Central memory CD4-positive, alpha-beta T cell (primary cell): ENCODE measurements at places on chromosomes 6 and 20.
A peak's percentile ranks its signal among the peaks of the same experiment; 100 is the strongest.

GRCh38 chr6:3390698-3391097, 66.2 kb downstream of the SLC22A23 start:
- no peak for DNase-seq

GRCh38 chr20:14921513-14921912, 584.1 kb upstream of the FLRT3 start:
- no peak for DNase-seq

DNA sequence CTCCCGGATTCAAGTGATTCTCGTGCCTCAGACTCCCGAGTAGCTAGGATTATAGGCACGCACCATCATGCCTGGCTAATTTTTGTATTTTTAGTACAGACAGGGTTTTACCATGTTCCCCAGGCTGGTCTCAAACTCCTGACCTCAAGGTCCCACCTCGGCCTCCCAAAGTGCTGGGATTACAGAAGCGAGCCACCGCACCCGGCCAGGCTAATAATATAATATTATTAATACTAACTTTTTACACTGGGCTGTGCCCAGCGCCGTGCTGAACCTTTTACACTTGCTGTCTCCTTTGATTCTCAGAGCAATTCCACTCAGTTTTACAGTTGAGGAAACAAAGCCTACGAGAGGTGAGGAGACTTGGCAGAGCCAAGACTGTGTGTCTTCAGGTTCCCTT, 2.3 kb upstream of the TGM3 start:
- DNase-seq: no peak

- DNase-seq: no peak
Observed at GRCh38 chr6:34559651-34560365, 3.7 kb upstream of the SPDEF start.

DNA sequence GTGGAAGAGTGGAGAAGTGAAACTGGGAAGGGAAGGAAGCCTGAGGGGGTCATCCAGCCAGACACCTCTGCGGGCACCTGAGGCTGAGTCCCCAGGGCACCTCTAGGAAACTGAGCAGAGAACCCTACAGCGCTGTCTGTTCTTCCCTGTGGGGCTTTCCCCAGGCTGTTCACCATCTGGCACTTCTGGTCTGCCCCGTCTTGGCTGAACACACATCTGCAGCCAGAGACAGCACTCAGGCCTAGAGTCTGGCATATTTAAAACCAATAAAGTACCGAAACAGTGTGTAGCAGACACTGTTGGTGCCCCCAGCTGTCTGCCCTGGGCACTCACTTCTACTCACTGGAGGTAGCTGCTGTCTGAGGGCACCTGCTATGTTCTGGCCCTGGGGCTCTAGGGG, 9.4 kb upstream of the ARFGEF2 start:
- DNase-seq: no peak

- DNase-seq: no peak
Observed at GRCh38 chr6:154598399-154598798, 87.9 kb upstream of the CNKSR3 start.

GRCh38 chr6:152671171-152671570, 26.5 kb upstream of the MYCT1 start:
- no peak for DNase-seq

DNA sequence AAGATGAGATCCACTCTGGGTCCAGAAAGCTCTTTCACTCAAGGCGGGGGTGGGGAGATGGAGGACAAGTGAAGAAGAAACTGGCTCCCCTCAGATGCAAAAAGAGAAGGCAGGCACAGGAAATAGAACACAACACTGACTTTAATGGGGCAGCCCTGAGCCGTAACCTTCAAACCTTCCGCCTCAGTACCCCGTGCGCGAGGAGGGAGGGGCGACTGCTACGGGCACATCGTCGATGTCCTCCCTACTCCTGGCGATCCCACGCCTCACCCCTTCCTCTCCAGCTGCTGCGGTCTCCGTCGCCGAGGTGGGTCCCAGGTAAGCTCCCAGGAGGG, 3.9 kb downstream of the SPEF1 start:
- DNase-seq: no peak

GRCh38 chr20:39268491-39268951, 306.4 kb downstream of the DHX35 start:
- no peak for DNase-seq

GRCh38 chr20:542777-543368, 717 bp downstream of the CSNK2A1 start:
- no peak for DNase-seq

DNA sequence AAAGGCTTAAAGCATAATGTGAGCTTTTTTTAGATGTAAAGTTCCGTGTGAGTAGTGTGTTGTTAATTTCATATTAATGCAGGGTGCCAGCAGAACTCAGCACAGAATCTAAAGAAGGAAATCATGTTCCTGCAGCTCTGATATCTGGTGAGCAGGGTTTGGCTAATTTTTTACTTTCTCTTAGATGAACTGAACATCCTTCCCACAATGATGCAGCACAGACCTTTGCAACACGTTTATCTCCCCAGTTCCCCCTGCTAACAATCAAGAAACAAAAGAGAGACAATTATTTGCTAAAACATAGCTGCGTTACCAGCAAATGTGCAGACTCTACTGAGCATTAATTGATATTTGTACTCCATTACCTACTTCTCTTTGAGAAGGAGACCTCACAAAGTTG, 39.1 kb upstream of the ATXN1 start:
- DNase-seq: no peak

- no peak for DNase-seq
Observed at GRCh38 chr20:22601361-22602141, 17.2 kb upstream of the FOXA2 start.

DNA sequence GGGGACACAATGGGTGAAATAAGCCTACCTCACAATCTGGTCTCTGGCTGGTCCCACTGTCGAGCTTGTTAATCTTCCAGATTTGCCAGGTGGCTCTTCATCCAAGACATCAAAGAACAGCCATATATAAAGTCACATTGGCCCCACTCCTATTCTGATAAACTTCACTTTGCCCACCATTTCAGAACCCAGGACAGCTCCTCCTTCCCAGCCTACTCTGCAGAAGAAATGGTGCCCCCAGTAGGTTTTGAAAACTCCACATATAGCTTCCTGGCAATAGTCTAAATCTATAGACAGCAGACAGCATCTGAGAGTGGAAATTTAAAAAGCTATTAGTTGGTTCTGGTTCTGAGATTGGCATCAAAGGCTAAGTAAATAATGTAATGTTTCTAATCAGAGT, 143.1 kb upstream of the PCSK2 start:
- DNase-seq: no peak

DNA sequence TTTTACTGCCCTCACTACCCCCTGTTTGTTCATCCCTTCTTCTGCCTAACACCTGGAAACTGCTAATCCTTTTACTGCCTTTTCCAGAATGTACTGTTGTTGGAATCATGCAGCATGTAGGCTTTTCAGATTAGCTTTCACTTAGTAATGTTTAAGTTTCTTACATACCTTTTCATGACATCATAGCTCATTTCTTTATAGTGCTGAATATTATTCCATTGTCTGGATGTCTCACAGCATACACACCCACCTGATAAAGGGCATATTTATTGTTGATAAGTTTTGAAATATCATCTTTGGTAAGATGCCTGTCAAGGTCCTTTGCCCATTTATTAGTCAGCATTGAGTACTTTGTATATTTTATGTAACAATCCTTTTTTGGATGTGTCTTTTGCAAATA, 588.2 kb upstream of the NRSN1 start:
- no peak for DNase-seq

GRCh38 chr20:646107-646867, 6.7 kb downstream of the SRXN1 start:
- no peak for DNase-seq

DNA sequence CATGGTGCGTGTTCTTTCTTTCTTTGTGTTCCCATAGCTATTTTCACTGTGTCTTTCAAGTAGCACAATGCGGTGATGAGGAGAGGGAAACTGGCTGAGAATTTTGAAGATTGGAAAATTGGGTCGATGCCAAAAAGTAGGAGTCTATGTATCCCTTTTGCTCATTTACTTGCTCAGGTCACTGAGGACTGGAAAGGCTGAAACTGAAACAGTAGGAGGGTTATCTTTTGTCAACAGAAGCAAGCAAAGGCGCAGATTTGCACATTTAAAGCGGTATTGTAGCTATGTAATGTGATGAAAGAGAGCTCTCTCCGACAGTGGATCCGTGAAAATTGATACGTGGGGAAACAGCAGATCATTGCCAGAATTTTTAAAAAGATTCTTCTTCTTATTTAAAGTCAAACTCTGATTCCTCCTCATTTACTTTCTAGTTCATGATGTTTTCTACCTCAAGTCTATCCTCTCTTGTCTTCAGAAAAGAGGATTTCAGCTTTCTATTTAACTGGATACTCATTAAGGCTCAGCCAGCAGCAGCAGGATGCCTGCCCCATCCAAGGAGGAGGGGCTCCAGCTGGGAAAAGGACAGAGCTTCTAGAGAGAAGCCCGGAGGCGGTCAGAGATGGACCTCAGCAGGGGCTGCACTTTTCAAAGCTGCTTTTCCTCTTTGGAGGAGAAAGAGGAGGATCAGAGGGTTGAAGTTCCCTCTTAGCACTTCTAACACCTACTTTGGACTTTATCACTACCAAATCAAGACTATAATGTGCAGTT, 15.9 kb upstream of the FYN start:
- no peak for DNase-seq

- peak; percentile 21 for DNase-seq
Observed at GRCh38 chr6:83055366-83055964, 10.2 kb downstream of the UBE3D start.

DNA sequence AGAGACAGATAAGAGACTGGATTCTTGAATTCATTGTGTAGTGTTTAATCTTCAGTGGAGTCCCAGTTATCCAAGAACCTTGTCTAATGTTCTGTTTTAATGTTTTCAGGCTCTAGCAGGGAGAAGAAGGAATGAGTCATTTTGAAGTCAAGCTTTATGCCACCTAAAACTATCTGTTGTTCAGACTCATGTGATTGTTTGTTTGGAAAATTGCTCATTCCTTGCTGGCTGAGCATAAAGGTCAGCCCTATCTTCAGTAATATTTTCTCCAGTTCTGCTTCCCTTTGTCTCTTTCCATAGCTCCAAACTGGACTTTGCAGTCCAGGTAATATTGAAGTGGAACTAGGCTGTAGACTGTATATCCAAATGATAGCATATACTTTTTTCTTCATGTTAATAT, 34.2 kb downstream of the CLVS2 start:
- no peak for DNase-seq

DNA sequence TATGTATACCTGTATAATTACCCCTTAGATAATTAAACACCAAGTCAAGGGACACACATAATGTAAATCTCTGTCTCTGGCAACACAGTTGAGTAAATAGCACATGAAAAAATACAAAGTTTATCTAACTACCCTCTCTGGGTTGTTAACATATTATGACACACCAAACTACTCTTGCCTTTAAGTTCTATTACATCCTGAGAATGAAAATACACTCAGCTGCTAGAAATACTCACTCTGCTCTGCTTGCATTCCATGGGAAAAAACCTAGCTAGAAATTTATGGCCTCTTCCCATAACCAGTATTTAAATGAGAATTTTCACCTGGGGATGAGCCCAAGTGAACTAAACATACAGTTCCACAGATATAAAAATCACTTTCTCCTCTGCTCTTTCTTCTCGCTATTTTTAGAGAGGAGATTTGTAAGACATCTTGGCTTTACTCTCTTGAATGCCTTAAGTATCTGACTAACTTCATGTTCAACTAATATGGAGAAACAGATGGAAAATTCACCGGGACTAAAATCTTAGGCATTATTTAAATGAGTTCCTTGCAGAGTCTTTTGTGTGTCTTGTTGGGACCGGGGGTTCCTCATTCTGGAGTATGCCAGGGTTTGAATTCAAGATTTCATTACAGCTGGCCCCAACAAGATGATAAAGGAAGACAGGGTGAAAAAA, 140.9 kb downstream of the GJA10 start:
- DNase-seq: no peak

DNA sequence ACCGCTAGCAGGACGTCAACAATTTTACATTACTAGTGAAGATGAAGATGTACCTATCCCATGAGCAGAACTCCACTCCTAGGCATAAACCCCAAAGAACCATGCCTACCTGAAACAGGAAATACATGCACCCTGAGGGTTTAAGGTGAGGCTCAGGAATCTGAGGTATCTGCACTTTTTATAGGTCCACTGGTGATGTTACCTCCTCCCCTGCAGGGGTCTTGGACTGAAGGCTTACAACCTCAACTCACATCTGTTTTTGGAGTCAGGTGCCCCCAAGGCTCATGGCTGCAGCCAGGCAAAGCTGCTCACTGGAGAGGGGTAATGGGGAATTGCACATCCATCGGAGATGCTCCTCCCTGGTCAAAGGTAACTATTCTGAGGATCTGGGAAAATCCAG, 132.5 kb upstream of the TRAF3IP2 start:
- DNase-seq: no peak

DNA sequence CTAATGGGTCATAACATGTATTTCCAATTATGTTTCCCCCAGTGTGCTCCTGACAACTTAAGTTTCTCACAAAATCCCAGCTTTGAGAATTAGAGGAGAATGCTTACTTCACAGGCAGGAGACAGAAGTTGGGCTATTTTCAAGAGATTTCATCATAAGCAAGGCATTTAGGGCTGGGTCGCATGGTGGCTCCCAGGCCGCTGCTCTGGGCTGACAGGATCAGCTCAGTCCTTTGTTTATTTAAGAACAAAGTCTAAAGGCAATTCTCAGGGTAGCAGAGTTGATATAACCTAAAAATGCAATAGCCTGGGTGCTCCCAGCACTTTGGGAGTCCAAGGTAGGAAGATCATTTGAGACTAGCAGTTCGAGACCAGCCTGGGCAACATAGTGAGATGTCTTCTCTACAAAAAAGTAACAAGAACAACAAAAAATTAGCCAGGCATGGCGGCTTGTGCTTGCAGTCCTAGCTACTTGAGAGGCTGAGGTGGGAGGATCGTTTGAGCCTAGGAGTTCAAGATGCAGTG, 10.9 kb downstream of the FOXQ1 start:
- DNase-seq: no peak

DNA sequence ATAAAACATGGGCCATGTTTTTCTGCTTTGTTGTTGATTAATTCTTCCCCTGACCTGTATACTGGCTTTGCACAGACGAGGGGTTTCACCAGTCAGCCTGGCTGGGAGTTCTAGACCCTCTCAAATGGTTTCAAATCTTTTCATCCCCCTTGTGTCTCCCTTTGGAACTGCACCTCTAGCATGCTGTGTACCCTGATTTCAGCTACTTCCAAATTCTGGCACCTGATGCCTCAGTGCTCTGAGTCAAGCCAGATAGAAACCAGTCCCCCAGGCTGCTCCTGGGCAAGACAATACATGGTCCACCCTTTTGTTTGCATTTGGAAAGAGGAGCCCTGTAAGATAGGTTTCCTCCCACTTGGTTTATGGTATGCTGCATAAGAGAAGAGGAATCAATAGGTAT, 290.2 kb downstream of the BTBD3 start:
- DNase-seq: no peak

GRCh38 chr6:113344969-113345368, 512.2 kb upstream of the MARCKS start:
- DNase-seq: no peak

- DNase-seq: no peak
Observed at GRCh38 chr6:170269151-170269845, 21.6 kb downstream of the DLL1 start.

GRCh38 chr6:227812-228338, 64.4 kb upstream of the DUSP22 start:
- DNase-seq: no peak
